Neural crest cell (in vitro differentiated cells): ENCODE measurements at places on chromosomes 6 and 20. TPM values are rescaled to one million over a fixed set of nuclear protein-coding genes. Genes with fewer than 3 reads are reported as not detected.

DNA sequence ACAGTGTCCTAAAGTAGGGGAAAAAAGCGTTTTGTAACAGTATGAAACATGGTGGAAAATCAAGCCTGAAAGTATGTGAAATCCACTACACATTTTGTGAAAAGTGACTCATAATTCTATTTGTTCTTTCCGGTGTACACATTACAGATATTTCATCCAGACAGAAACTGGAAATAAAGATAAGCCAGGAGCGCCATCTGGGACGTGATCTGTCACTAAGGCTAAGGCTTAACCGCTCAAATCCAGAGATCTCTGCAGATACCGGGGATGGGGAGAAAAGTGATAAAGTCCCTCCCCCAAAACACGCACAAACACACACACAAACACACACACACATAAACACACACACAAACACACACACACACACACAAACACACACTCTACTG lies 26.6 kb upstream of the SRSF6 start:
- H3K27me3 ChIP-seq, result peaks cover 68% of the 10 kb centered on the region
- H3K27ac ChIP-seq, result no peak overlapping the region
- no peak for DNase-seq
- no peaks in the 10 kb centered on the region for H3K36me3 ChIP-seq

The LHFPL5 gene
- not detected in 2 replicates for total RNA-seq

DNA sequence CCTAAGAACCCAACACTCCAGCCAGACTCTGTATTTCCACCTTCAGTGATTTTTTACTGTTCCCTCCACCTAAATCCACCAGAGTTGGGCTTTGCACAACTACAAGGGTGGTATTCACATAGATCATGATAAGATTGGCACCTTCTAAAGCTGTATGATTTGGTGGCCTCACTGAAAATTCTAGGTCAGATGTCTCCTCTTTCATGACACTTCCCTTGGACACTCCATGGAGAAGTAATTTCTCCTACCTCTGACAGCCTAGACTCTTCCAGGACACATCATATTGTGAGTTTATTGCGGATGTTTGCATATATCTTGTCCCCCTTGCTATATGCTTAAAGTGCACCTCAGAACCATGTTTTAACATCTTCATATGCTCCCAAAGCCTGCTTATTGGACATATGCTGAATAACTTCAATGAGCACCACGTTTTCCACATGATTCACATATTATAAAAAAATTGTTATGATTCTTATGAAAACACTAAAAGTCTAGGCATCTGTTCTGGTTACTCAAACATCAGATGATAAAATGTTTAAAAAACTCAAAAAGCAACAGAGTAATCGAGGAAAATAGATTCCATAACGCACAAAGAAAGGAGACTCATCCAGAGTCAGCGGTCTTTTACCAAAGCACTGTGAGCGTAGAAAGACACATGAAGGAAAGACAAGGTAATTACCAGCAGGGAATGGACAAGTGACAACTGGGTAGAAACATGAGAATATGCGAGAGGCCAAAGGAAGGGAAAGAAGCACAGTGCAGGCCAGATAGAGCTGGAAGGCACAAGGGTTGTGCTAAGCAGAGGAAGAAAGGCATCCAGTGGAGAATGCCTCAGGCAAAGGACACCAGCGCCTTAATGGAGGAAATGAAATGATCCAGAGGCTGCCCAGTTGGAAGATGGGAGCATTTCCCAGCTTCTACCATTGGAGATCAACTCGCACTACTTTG lies 46.5 kb downstream of the KIF16B start:
- H3K4me1 ChIP-seq, result no peaks in the 10 kb centered on the region
- H3K36me3 ChIP-seq, result peaks cover 36% of the 10 kb centered on the region
- no peaks in the 10 kb centered on the region for H3K27me3 ChIP-seq
- H3K27ac ChIP-seq, result no peak overlapping the region

DNA sequence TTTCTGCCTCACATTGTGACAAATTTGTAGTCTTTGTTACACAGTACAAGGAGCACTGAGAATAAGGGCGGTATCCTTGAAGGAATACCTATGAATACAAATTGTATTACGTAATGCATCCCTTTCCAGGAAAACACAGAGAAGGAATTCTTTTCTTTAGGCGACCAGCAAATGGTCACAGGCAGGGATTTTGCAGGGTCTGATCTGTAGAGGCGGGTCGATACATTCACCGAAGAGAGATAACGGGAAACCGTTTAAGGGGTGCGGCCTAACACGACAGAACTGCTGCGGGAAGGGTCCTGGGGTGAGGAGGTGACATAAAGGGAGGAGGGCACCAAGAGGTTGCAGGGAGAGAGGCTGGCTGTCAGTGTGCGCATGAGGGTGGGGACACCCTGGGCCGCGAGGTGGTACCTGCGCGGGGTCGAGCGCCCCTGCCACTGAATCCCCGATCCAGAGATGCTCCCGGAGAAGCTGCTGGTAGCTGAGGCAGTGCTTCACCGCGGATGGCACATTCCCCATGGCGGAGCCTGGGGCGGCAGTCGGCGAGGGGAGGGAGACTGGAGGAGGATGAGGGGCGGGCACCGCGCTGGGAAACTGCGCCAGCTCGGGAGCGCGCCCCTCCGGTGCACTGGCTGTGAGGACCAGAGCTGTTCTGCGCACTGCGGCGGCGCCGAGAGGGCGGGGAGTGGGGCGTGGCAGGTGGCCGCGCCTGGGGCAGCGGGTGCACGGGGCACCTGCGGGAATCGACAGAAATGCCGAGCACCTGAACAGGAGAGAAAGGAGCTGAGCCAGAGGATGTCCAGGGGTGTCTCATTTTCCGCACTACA lies at the start of gene HMGCLL1:
Gene HMGCLL1, minus strand, starts transcription at position 656 of the 827 bp plus-strand sequence. Its CDS starts 137 bp downstream, at position 519.
- H3K36me3 ChIP-seq, result no peaks in the 10 kb centered on the region
- peak within 1 kb of the TSS; percentile 94 for H3K4me3 ChIP-seq
- H3K4me1 ChIP-seq, result peaks cover 7% of the 10 kb centered on the region
- H3K27ac ChIP-seq, result peak within 1 kb of the TSS; percentile 93
- peak; percentile 40 for DNase-seq

DNA sequence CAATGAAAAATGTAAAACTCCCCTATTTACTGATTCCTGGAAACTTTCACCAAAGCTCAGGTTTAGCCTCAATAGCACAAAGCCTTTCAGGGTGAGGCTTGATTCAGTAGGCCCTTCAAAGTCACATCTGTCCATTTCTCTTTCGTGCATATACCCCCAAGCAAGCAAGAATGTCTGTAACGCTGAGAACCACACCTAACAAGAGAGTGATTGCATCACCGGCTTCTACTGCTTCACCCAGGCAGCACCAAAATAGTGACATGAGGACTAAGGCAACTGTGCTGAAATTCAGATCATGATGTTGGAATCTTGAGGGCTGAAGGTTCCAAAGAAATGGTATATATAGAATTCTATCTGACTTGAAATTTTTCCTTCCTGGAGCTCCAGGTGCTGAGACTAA lies 26.1 kb downstream of the CGA start:
- H3K27ac ChIP-seq, result no peak overlapping the region
- no peaks in the 10 kb centered on the region for H3K36me3 ChIP-seq
- H3K4me1 ChIP-seq, result peaks cover 15% of the 10 kb centered on the region

The OR2H1 gene
- total RNA-seq, result not detected in 2 replicates

The HLA-DOB gene
- total RNA-seq, result 0.28 TPM in 1 of 2 replicates, not detected in the other
